Activated T-helper 9 cell treated with anti-CD3 and anti-CD28 coated beads, Interleukin-2, amount 50 U/mL, for 16 hours (primary cell): ENCODE measurements at places on chromosomes 5 and 9.

- no peak for DNase-seq
Measured at GRCh38 chr5:59790376-59790775, 103.2 kb downstream of the PDE4D start.

- DNase-seq = no peak
Measured at GRCh38 chr9:105444130-105444529, 3.7 kb upstream of the FSD1L start.

GRCh38 chr5:177330991-177331842 lies 19.5 kb upstream of the MXD3 start:
- no peak for DNase-seq

DNA sequence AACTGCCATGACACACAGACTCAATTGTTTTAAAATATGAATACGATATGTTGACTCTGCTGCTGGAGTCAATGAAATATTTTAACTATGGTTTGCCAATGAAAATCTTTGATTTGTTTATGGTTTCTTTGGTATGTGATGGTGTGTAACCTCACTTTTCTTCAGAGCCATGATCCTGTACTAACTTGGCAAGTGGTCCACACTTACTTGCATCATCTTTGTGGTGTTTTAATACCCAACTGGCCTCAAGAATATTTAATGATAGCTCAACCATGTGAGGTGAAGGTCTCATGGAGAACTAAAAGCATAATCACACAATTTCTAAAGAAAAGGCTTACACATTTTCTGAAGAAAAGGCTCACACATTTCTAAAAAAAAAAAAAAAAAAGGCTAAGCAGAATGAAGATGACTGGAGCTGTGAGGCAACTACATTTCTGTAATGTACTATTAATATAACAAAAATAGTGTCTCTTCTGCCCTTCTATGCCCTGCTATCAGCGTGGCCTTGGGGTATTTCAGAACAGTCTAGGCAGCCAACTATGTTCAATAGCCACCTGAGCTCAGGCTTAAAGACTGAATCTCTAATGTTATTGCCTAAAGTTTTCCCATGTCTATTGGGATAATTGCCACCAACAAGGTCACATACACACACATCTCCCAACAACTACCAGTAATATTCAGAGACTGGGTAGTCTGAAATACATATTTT lies 395.0 kb downstream of the MLLT3 start:
- no peak for DNase-seq

GRCh38 chr5:119435436-119436132 lies 16.7 kb upstream of the HSD17B4 start:
- peak; percentile 49 for DNase-seq

DNA sequence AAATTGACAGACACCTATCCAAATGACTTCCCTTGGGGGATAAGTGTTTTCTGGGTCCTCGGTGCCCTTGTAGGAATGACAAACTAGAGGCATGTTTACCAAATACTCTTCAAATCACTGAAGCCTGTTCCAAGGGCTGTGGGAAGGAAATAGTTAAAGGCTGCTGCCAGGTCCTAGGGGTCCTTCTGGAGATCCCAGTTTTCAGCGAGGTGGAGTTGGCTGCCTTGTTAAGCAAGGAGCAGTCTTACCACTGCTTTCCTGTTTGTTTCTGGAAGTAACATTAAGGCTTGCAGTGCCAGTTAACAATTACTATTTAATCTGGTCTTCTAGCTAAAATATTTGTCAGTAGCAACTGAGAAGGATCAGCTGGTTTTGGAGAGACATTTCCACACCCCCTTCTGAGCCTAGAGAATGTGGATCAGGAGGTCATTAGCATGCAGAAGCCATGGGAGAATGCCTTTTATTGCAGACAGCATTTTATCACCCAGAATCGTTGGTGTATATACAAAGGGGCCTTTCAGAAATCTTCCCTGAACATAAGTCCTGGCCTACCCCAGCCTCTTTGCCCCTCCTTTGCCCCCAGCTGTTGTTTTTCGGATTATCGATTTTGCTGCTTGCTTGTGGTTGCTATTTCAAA lies 238.8 kb downstream of the DMAC1 start:
- no peak for DNase-seq

GRCh38 chr9:85258823-85259370 lies 482.9 kb downstream of the AGTPBP1 start:
- no peak for DNase-seq

GRCh38 chr9:69923972-69924371 lies 103.4 kb downstream of the CFAP95 start:
- no peak for DNase-seq

- no peak for DNase-seq
Measured at GRCh38 chr5:74355041-74355824, 285.3 kb downstream of the ENC1 start.

DNA sequence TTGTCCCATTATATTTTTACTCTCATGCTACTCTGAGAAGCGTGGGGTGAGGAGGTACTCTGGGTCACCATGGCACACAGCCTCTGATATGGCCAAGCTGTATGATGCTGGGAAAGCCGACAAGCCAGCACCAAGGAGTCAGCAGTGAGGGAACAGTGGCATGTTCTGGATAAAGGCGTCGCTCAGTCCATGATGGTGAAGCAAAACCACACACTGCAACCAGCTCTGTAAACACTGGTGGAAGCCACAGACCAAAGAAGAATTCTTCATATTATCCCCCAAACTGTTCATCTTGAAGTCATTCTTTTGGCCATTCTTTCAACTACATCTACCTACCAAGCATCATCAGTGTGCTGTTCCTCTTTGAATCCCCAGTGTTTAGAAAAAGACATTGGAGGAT lies 264.6 kb downstream of the ARHGEF28 start:
- no peak for DNase-seq

GRCh38 chr9:34426347-34427074 lies 31.9 kb downstream of the FAM219A start:
- DNase-seq = no peak

DNA sequence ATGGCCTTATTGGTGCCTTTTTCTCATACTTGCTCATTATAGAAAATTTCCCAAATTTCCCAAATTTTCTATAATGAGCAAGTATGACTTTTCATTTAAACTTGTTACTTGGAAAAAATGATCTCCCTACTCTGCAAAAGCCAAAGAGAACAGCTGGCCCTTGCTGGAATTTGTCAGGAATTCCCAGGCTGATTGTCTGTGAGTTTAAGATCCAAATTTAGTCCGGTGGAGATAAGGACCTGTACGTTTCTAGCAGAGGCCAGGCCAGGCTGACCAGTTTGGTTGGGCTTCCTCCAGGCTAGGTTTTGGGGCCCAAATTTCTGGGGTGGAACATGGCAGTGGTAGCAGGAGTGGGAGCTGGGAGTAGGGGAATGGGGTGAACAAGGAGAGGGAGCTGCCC lies 51.9 kb downstream of the NEURL1B start:
- DNase-seq = no peak

DNA sequence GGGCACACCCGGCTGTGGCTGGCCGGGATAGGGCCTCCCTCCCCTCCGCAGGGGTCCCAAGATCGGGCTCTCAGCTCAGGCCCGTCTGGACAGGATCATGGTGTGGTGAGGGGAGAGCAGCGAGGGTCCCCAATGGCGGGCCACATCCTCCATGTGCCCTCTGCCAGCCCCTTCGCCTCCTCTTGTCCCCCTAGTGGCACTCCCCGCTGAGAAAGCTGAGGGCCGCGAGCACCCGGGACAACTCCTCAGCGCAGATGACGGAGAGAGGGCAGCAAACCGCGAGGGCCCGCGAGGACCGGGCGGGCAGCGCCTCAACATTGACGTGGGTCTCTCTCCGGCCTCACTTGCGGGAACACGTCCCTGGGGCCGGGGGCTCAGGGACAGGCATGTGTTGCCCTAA lies 24.6 kb downstream of the NKD2 start:
- DNase-seq = no peak

DNA sequence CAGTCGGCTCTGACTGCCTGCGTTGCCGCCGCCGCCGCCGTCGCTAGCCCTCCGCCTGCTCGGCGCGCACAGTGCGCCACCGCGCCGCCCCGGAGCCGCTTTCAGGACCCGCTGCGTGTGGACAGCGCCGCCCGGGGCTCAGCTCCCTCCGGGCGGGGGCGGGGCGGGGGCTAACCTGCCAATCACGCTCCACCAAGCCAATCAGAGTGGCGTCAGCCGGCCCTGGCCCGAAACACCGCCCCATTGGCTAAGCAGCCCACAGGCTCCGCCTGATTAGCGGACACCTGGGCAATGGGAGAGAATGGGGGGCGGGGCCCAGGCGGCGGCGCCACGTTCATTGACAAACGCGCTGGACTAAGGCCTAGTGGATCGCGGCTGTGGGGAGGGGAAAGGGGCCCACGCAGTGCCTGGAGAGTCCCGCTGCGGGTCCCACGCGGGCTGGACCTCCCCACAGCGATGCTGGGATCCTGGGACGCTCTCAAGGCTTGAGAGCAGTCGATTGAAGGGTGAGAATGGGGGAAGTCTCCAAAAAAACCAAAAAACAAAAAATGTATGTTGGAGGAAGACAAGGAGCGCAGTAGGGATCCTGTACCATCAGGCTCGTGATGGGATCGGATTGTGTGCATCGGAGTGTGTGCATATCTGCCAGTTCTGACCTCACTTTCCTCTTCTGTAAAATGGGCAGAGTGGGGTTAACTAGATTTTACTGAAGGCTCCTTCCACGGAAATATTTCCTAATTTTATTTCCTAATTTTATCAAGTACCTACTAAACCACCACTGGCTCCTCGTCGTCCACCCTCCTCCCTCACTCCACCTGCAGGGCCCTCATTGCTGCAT lies 6.3 kb downstream of the PAX5 start:
- peak; percentile 72 for DNase-seq

GRCh38 chr5:32332966-32333365 lies 20.2 kb upstream of the MTMR12 start:
- no peak for DNase-seq

GRCh38 chr5:36701085-36701698 lies 94.8 kb downstream of the SLC1A3 start:
- no peak for DNase-seq

- no peak for DNase-seq
Measured at GRCh38 chr5:10862085-10862484, 101.1 kb upstream of the DAP start.

DNA sequence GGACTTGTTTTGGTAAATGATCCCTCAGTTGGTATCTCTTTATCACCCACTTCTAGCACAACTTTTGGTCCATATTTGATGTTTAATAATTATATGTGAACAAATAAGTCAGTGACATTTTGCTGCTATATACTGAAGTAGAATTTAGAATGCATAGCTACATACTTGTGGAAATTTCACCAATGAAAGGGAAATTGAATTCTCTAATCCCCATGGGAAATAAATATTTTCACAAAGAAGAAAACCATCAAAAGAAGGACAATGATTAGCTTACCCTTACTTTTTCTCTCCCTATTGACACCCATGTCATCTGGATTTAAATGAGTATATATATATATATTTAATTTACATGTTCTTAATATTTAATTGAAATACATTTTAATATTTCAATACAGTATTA lies 94.3 kb upstream of the DAB2 start:
- no peak for DNase-seq

GRCh38 chr9:11871852-11872251 lies 821.3 kb upstream of the TYRP1 start:
- DNase-seq = no peak

GRCh38 chr9:81559709-81560108 lies 129.6 kb downstream of the TLE1 start:
- no peak for DNase-seq

DNA sequence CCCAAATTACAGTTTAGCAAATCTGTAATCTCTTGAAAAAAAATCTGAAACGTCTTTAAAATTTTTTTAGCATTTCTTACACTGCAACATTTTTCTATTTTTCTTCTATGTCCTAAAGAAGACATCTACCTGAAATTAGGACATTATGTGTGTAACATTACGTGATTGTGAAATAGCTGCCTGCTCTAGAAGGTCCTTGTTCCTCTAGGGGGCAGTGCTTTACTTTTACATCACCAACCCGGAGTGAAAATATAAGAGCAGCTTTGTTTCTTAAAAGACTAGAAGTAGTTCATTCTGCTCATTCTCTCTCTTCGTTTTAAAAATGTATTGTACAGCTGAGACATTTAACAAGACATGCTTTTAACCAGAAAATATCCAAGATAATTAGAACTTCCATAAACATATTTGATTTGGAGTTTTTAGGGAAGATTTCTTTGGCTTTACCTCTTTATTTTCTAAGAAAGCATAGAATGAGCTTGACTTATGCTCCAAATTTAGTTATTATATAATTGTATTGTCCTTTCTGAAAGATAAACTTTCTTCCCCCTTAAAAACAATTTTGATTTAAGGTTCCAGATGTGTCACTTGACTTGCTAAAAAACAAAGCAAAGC lies 48.1 kb upstream of the RIOK2 start:
- DNase-seq = no peak

DNA sequence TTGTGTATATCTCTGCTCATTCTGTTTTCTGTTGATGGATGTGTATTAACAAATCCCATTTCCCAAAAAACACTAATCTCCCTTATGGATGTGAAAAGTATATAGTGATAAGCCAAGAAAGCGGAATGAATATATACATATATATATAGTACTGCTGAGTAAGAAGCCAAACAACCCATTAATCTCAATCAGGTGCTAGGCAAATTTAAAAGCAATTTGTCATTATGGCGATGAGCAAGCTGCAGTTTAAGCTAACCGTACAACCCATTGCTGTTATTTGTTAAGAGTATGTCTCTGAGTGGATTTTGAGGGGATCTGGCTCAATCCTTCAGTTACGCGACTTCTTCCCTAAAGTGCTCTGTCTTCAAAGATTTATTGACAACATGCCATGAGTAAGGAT lies 640.4 kb upstream of the ARRDC3 start:
- DNase-seq = no peak

- no peak for DNase-seq
Measured at GRCh38 chr9:4339836-4340560, 40.1 kb upstream of the GLIS3 start.

DNA sequence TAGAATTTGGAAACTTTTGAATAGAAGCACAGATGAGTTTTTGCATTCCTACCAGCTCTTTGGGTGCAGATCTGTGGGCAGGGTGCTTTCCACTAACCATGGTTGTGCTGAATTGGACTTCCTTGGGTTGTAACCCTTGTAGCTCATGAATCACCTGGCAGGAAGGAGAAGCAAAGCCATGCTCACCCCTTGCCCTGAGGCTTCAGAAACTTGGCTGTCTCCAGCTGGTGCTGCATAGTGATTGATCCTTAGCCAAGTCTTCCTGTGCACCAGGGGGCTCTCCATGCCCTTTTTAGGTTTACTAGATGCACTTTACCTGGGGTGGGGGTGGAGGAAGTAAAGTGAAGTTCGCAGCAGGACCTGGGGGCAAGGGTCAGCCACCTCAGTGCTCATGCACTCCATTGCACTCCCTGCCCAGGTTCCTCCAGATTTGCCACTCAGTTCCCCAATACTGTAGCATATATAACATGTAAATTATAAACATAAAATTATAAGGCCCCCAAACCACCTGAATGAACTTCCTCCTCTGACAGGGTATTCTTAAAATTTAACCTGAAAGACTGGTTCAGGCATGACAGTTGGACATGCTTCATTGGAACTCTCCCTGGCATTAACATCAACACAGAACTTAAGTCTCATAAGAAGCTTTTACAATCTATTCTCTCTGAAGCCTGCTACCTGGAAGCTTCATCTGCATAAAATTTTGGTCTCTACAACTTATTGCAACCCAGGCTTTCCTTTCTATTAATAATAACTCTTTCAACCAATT lies 25.8 kb upstream of the IFNA14 start:
- no peak for DNase-seq

GRCh38 chr5:76867827-76868693 lies 18.2 kb downstream of the S100Z start:
- DNase-seq = peak; percentile 27
